ENCODE measurements at places on chromosomes 3 and 15.

GRCh38 chr3:84727616-84728015 is 231.2 kb upstream of the CADM2 start:
- no peak for DNase-seq

DNA sequence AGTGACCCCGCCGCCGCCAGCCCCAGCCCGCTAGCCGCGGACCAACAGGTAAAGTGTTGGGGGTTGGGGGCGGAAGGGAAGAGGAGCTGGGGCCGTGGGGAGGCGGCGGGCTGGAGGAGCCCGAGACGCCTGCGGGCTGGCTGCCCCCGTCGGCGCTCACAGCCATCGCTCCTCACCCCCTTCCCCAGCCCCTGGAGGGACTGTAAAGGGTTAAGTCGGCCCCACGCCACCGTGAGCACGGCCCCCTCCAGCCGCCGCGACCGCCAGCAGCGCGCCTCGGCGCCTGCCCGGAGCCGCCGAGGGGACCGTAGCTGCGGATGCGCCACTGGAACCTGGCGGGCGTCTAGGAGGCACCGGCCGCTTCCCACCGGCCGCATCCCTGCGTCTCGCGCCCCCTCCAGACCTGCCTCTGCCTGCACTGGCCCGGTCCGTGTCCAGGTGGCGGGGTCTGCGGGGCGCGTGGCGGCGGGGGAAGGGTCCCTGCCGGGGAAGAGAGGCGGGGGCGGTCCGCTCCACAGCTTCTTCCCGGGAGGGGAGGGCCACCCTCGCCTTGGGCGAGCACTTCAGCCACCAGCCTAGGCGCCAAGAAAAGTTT is 522 bp downstream of the MED12L start:
- no peak for DNase-seq

- DNase-seq = no peak
These were observed 63.1 kb downstream of the TLE3 start for GRCh38 chr15:70034596-70034995.

- no peak for DNase-seq
These were observed 3.6 kb upstream of the GRAMD1C start for GRCh38 chr3:113834983-113835382.

GRCh38 chr3:181772166-181772565 is 60.4 kb downstream of the SOX2 start:
- DNase-seq = no peak

DNA sequence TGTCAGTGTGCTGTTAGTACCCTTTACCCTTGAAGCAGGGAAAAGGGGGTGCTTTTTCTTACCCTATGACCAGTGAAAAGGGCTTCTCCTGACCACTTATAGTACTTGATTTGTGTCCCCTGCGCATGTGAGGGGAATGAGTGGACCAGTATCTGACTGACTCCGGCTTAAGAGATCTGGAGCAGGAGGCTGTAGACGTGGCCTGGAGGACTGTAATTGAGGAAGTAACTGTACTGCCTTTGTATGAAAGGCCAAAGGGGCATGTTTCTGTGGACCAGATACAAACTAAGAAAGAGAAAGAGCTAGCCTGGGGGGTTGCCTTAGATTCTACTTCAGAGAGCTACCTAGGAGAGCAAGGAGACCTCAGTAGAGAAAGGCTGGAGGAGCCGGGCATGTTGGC is 89.9 kb upstream of the TBL1XR1 start:
- no peak for DNase-seq

DNA sequence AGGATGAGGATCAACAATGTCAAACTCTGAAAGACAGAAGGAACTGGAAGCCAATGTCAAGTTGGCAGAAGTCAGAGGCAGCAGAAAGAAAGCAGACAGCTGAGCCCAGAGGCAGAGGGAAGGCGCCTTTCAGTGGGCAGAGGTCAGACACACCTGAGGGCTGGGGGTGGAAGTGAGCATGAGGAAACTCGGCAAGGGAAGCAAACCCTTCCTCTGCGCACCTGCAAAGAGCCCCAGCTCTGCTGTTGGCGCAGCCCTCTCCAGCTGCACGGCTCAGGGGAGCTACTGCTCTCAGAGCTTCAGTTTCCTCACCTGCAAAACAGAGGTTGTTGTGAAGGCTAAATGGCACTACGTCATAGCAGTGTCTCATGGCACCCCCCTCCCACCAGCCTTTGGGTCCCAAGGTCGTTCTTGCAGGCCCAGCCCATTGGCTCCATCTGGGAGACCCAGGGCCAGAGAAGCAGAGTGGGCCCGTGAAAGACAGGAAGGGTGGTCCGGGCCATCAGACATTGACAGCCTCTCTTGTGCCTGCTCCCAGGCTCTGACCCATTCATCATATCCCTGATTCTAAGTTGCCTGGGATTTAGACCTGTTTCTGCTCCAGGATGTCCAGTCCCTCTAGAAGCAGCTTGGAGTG is 53.3 kb upstream of the SLC6A11 start:
- no peak for DNase-seq

- DNase-seq = no peak
These were observed 498 bp downstream of the PDE12 start for GRCh38 chr3:57556459-57557084.

GRCh38 chr3:45858809-45859543 is 17.1 kb upstream of the LZTFL1 start:
- no peak for DNase-seq

DNA sequence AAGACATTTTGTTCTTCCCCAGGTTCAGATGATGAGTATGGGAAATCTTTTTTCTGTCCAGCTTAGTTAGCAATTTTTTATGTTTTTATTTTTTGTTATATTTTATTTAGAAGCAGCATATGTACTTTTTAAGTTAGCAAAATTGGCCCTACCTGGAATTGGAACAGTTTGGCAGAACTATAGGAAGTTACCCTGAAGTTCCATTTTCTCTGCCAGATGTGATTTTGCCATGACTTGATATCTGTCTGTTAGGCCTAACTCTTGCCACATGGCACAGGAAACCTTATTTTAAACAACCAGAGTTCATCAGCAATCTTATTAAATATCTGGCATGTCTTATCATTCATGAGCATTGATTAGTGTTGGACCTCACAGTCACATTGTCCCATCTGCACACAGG is 67.1 kb downstream of the ADAMTSL3 start:
- no peak for DNase-seq

DNA sequence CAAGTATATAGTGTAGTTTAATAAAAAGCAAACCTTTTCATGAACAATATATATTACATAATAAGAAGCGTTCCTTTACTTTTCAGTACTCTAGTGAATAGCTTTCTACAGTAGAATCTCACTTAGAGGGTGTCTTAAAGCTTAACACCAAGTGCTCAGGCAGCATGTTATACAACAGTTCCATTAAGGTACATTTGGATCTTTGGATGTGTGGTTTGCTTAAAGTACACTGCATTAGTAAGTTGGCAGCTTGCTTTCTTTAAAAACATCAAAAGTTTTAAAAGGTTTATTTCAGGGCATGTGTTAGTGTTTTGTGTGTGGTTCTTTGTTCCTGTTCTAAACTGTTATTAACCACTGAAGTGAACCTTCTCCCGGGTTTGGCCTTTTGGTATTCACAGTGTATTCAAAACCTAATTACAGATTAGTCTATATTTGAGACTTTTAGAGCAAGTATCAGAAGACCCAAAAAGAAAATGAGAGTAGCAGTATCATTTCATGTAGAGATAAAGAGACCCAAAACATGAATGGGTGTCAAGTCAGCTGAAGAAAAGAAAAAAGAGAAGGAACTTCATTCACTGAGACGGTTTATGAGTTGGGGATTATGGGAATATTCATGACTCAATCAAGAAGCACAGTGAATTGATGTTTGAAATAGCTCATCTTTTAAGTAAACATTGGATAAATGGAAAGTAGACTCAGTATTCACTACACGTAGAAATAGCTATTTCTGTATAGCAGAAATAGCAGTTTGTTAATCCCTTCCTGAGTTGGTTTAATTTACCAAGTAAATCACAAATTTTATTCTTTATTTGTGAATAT is 93.9 kb downstream of the OPA1 start:
- no peak for DNase-seq

DNA sequence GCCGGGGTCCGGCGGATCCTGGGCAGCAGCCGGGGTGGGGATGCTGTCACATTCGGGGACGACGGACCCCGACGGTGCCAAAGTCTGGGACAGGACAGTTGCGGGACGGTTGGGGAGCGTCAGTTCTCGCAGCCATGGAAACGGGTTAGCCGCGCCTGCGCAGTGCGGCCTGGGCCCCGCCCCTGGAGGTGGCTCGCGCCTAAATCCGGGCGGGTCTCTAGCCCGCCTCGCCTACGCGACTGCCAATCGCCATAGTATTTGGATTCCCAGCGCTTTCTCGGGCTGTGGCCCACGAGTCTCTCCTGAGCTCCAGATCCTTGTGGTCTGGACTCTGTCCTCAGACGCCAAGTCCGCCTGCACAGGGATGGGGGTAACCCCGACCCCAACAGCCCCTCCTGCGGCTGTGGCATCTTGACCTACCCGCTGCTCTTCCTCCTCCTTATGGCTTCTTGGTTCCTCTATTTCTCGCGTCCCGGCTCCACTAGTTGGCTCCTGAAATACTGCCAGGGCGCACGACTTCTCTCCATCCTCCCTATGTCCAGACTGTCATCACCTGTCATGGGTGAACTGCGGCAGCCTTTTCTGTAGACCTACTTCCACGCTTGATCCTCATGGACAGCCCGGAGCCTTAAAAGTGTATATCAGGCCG is at the start of gene ZMYND10:
Gene ZMYND10 (minus strand): TSS at position 147 of the 649 bp plus-strand sequence. CDS start 153 bp downstream, outside the sequence.
- DNase-seq = peak; percentile 66

DNA sequence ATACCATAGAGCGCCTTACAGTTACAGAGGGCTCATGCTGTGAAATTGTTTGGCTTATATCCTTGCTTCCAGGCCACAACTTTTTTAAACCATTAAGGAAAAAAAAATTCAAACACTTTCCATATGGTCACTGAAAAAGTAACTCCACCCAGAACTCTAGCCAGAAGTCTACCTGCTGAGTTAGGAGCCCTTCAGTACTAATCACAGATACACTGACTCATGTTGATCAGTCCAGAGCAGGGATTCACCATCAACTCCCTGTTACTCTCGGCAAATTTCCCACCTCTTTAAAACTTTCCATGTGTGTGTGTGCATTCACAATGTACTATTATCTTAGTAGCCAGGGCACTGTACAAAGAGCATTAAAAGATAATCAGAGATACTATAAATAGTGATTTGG is 372.8 kb downstream of the MAGI1 start:
- DNase-seq = no peak

DNA sequence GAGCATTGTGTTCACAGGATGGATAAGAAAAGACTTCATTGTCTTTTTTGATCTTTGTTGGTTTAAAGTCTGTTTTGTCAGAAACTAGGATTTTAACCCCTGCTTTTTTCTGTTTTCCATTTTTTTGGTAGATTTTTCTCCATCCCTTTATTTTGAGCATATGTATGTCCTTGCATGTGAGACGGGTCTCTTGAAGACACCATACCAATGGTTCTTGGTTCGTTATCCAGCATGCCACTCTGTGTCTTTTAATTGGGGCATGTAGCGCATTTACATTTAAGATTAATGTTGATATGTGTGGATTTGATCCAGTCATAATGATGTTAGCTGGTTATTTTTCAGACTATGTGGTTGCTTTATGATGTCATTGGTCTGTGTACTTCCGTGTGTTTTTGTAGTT is 687.0 kb downstream of the NAALADL2 start:
- DNase-seq = no peak

DNA sequence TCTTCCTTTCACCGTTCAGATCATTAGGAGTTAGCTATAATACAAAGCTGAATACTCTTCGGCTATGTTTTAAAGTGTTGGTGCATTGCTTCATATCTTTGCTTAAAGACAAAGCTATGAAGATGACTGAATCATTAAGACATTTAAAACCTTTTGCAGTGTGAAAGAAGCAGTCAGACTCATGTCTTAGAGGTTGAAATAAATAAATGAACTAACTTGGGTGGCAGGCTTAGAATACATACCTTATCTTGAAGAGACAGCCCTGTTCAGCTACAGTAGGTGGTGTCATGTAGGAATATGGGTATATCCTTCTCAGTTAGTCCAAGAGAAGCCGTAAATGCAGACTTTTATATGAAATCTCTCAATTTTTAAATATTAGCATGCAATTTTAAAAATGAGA is 63.4 kb downstream of the OPA1 start:
- DNase-seq = no peak

DNA sequence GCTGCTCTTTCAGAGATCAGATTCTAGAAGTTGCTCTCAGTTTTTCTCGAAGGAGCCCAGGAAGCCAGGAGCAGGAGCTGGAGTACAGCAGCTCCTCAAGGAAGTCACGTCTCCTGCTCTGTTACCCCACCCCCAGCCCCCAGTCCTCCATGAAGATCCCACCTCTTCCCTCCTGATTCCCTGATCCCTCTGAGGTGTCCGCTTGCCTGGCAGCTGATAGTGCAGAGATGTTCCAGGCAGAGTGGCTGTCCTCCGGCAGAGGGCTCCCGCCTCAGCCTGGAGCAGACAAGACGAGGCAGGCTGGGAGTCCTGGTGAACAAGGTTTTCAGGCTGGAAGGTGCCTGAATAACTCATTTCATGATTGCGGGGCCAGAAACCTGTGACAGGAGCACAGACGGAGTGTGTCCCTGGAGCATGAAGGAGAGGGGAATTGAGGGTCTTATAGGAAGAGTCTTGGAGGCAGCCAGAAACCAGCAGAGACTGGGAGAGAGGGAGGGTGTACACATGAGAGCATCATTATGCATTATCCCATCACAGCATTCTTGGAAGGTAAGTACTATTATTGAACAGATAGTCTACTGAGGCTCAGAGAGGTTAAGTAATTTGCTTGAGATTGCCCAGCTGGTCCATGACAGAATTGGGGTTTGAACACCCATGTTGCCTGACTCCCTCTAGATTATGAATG is 1.2 kb downstream of the HRH1 start:
- no peak for DNase-seq

GRCh38 chr3:185797108-185797881 is 27.5 kb downstream of the IGF2BP2 start:
- DNase-seq = no peak
